ENCODE measurements at places on chromosomes 2 and 18. TPM values are rescaled to one million over a fixed set of nuclear protein-coding genes. Genes with fewer than 3 reads are reported as not detected.

EFHD1 gene
- total RNA-seq: 1.9 TPM

ASTL gene
- not detected for total RNA-seq

ANKRD30BL gene
- total RNA-seq: not detected

KCNG2 gene
- total RNA-seq: not detected

ATF2 gene
- total RNA-seq: 47.4 TPM

LIMS1 gene
- total RNA-seq: 491 TPM

NCKAP5 gene
- total RNA-seq: 9.9 TPM

PSMA8 gene
- total RNA-seq: not detected

NHEJ1 gene
- 18.3 TPM for total RNA-seq

STPG4 gene
- not detected for total RNA-seq

UGT1A4 gene
- 0.12 TPM for total RNA-seq

ALLC gene
- not detected for total RNA-seq

RALBP1 gene
- 73.5 TPM for total RNA-seq

XIRP2 gene
- 6.5 TPM for total RNA-seq

COL4A3 gene
- not detected for total RNA-seq

ZNF396 gene
- total RNA-seq: 0.53 TPM

ABCB11 gene
- 0.18 TPM for total RNA-seq

MGAT4A gene
- total RNA-seq: 60.4 TPM

DNER gene
- 13.4 TPM for total RNA-seq

NR4A2 gene
- 0.58 TPM for total RNA-seq

MYCN gene
- 1.8 TPM for total RNA-seq

SLC35F6 gene
- total RNA-seq: 37.2 TPM

IKZF2 gene
- 3.3 TPM for total RNA-seq

ROCK2 gene
- 47.4 TPM for total RNA-seq

TXNDC9 gene
- total RNA-seq: 100 TPM

SLC14A1 gene
- 0.34 TPM for total RNA-seq

PMAIP1 gene
- total RNA-seq: 45.2 TPM

MC4R gene
- not detected for total RNA-seq

C1GALT1C1L gene
- 0.47 TPM for total RNA-seq

CHRNG gene
- total RNA-seq: not detected

SP140L gene
- total RNA-seq: 34.2 TPM

TUBB6 gene
- 961 TPM for total RNA-seq

AQP12B gene
- not detected for total RNA-seq

APOB gene
- 0.10 TPM for total RNA-seq

CNDP1 gene
- not detected for total RNA-seq

DSEL gene
- 7.6 TPM for total RNA-seq

TWIST2 gene
- total RNA-seq: 7.2 TPM

MAL gene
- 3.1 TPM for total RNA-seq

STARD6 gene
- not detected for total RNA-seq

TMEM247 gene
- total RNA-seq: not detected

BOLL gene
- not detected for total RNA-seq

RAX gene
- total RNA-seq: not detected

LRRC30 gene
- total RNA-seq: not detected

IL36RN gene
- total RNA-seq: not detected

CRYGB gene
- total RNA-seq: not detected

TMX3 gene
- 55.0 TPM for total RNA-seq

EVX2 gene
- total RNA-seq: not detected

EEF1B2 gene
- 290 TPM for total RNA-seq

IAH1 gene
- 42.2 TPM for total RNA-seq
